ENCODE measurements at places on chromosomes 5 and 9.

DNA sequence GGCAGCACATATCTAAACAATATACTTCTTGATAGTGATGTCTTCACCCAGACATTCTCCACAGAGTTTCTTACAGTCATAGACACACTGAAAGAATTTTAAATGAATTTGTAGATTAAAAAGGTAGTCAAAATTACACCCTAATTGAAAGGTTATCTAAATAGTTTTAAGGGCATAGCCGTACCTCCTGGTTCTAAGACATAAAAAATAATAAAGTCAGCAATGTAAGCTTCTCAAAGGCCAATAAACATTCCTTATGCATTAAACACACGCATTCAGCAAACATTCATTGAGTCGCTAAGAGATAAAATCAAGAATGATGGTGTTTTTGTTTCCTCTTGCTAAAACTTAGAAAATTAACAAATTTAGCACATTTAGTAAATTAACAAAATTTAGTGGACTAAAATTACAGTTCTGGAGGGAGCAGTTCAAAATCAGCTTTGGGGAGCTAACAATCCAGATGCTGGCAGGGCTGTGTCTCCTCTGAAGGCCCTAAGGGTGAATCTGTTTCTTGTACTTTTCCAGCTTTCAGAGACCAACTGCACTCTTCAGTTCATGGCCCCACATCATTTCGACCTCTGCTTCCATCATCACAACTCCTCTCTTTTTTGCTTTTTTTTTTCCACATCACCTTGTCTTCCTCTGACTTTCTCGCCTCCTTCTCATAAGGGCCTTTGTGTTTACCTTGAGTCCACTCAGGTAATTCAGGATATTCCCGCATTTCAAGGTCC, 516.5 kb downstream of the DNAH5 start:
- H3K36me3 ChIP-seq = no peaks in the 10 kb centered on the region
- H3K27ac ChIP-seq = peak overlapping the region; percentile 52
- DNase-seq = peak; percentile 88
- H3K4me3 ChIP-seq = peak overlapping the region; percentile 10

DNA sequence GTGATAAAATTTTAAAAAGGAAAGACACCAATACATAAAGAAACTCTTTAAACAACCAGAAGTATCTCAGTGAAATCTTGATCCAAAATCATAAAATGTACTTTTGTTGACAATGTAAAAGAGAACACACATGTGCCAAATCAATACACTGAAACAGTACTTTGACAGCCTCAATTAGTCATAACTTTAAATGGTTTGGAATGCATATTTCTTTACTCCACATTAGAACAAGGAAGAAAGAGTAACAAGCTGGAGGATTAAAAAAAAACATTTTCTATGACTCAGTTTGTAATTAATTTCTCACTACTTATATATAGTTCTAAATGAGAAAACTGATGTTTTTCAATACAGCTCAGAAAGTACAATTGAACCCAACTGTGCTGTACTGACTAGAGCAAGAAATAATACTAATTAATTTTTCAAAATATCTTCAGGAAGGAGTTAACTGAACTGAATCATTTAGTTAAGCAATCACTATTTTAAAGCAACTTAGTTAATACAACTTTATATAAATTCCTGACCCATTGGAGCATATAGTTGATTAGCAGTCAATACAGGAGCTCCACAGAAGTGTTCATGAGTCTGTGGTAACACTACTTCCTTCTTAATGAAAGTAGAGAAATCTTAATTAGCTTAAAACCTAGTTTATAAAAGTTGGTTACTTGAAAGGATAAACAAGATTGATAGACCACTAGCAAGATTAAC, 101.0 kb downstream of the NR3C1 start:
- peak; percentile 26 for DNase-seq
- no peak overlapping the region for H3K27ac ChIP-seq
- peaks cover 9% of the 10 kb centered on the region for H3K4me1 ChIP-seq
- H3K36me3 ChIP-seq = peaks cover 9% of the 10 kb centered on the region
- no peaks in the 10 kb centered on the region for H3K27me3 ChIP-seq

- peaks cover 41% of the 10 kb centered on the region for H3K36me3 ChIP-seq
- no peak overlapping the region for H3K4me3 ChIP-seq
- H3K27ac ChIP-seq = peak overlapping the region; percentile 70
- no peaks in the 10 kb centered on the region for H3K27me3 ChIP-seq
- H3K4me1 ChIP-seq = peaks cover 78% of the 10 kb centered on the region
These were observed 96.1 kb downstream of the ZNF462 start for GRCh38 chr9:106958955-106959657.

DNA sequence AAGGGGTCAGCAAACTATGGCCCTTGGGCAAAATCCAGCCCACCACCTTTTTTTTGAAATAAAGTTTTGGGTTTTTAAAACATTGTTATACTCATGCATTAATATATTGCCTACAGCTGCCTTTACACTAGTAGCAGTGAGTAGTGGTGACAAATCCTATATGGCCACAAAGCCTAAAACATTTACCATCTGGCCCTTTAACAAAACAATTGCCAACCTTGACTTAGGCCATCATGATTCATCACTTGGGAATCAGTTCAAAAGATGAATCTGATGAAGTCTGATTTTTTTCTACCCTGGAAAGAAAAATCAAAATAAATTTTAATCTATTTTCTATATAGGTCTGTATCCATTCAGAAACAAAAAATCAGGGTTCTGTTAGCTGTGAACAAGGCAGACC, 484.9 kb downstream of the BNC2 start:
- H3K36me3 ChIP-seq = no peaks in the 10 kb centered on the region
- no peak overlapping the region for H3K4me3 ChIP-seq
- H3K27ac ChIP-seq = peak overlapping the region; percentile 31
- H3K27me3 ChIP-seq = no peaks in the 10 kb centered on the region
- peaks cover 11% of the 10 kb centered on the region for H3K4me1 ChIP-seq
- peak; percentile 87 for DNase-seq

DNA sequence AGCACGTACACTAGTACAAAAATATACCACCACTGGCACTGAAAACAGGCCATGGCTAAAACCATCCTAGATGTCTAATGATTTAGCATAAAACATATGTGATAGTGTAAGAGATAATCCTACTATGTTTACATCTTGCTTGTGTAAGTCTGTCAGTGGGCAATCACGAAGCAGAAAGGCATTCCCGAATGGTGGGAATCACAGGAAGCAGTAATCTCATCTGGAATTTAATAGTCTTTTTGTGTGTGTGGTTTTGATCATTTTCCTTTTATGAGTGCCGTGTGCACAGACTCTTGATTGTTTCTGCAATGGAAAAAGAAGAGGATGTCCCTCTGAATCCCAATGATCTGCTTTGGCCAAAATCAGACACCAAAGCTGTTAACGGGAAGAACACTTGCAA, 200.5 kb downstream of the EBF1 start:
- DNase-seq = no peak
- no peak overlapping the region for H3K4me3 ChIP-seq
- H3K27ac ChIP-seq = no peak overlapping the region
- H3K27me3 ChIP-seq = no peaks in the 10 kb centered on the region

DNA sequence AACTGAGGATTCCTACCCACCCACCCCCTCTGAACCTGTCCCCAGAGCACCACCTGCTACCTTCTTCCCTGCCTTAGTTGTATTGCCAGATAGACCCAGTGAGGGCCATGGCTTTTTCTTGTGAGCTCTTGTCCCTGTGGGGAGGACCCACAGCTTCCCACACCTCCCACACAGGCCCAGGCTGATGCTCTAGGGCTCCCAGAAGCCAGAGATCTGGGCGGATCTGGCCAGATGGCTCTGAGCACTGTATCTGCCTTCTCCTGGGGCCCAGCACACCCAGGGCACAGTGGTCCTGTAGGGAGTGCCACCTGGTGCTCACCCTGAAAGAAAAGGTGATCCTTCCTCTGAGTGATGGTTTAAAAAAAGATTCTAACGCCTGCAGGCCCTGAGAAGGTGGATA, 131.7 kb downstream of the DAB2IP start:
- no peak overlapping the region for H3K4me3 ChIP-seq
- H3K27me3 ChIP-seq = no peaks in the 10 kb centered on the region
- DNase-seq = no peak

GRCh38 chr5:119302916-119303897, 52.6 kb upstream of the TNFAIP8 start:
- peak overlapping the region; percentile 19 for H3K4me3 ChIP-seq
- H3K27ac ChIP-seq = peak overlapping the region; percentile 67
- peaks cover 42% of the 10 kb centered on the region for H3K4me1 ChIP-seq
- no peaks in the 10 kb centered on the region for H3K27me3 ChIP-seq
- peak; percentile 85 for DNase-seq
- H3K36me3 ChIP-seq = no peaks in the 10 kb centered on the region

- H3K27ac ChIP-seq = no peak overlapping the region
- no peak for DNase-seq
- H3K4me3 ChIP-seq = no peak overlapping the region
- H3K36me3 ChIP-seq = no peaks in the 10 kb centered on the region
- H3K4me1 ChIP-seq = peaks cover 13% of the 10 kb centered on the region
- 0 out of 2 replicates have a peak, but pooled peaks cover 8% of the 10 kb centered on the region for H3K27me3 ChIP-seq
These were observed 39.6 kb upstream of the CEP72 start for GRCh38 chr5:572398-573019.

DNA sequence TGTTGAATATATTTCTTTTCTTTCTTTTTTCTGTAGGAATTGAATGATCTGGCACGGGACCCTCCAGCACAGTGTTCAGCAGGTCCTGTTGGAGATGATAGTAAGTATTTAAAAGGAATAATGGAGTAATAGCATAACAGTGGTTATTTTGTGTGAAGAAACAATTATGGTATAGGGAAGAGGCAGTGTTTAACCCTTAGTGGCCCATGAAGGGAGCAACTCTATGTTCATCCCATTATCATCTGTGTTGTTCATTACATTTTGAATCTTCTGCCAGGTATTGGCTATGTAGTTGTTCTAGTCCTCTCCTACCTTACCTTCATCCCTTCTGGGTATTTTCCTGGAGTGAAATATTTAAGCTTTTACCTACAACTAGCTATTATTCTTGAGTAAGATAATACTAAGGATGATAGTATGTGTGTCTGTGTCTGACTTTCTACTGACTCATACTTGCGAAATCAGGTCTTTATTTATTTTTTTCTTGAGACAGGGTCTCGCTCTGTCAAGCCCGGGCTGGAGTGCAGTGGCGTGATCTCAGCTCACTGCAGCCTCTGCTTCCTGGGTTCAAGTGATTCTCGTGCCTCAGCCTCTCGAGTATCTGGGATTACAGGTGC, 39.3 kb downstream of the UBE2D2 start:
- no peaks in the 10 kb centered on the region for H3K27me3 ChIP-seq
- no peak overlapping the region for H3K27ac ChIP-seq
- H3K4me1 ChIP-seq = peaks cover 14% of the 10 kb centered on the region
- no peak overlapping the region for H3K4me3 ChIP-seq

- DNase-seq = no peak
- H3K4me1 ChIP-seq = peaks cover 30% of the 10 kb centered on the region
- H3K4me3 ChIP-seq = no peak overlapping the region
- no peaks in the 10 kb centered on the region for H3K27me3 ChIP-seq
- H3K36me3 ChIP-seq = no peaks in the 10 kb centered on the region
These were observed 60.5 kb downstream of the PTCD2 start for GRCh38 chr5:72380492-72381274.

DNA sequence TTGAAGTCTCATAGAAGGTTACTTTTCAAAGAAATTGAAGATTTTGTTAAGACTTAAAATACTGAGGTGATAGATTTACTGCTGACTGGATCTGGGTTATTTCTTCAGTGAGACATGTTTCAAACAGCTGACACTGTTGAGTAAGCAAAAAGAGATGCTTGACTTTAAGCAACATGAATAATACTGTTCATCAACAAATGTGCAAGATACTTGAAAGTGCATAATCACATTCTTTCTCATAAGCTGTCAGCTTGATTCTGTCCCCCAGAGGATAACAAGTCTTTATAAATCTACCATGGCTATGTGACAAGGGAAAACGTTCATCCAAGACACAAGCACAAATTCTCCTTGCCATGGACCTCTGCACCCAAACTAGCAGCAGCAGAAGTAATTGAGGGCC, 260.1 kb upstream of the CDH18 start:
- H3K27me3 ChIP-seq = no peaks in the 10 kb centered on the region
- no peak overlapping the region for H3K4me3 ChIP-seq
- no peak overlapping the region for H3K27ac ChIP-seq
- H3K36me3 ChIP-seq = no peaks in the 10 kb centered on the region

DNA sequence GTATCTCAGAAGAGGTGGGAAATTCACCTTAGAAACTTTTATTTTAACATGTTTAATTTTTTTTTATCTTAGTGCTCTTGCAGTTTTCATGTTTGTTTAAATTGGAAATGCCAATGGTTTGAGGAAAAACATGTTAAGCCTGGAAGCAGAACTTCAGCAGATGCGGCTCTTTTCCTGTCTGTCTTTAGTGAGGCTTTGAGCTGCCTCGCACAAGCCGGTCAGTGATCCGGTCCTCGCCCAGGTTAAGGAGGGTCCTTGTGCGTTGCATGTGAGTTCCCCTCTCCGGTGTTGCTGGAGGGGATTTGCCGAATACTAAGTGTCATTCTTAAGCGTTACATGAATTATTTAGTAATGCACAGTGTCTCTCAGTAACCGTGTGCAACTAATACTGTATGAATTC, 9.4 kb upstream of the PLEKHG4B start:
- H3K4me3 ChIP-seq = no peak overlapping the region
- no peaks in the 10 kb centered on the region for H3K36me3 ChIP-seq
- no peak overlapping the region for H3K27ac ChIP-seq
- H3K4me1 ChIP-seq = no peaks in the 10 kb centered on the region
- peaks cover 9% of the 10 kb centered on the region for H3K27me3 ChIP-seq

- no peaks in the 10 kb centered on the region for H3K27me3 ChIP-seq
- no peaks in the 10 kb centered on the region for H3K4me1 ChIP-seq
- H3K4me3 ChIP-seq = peak overlapping the region; percentile 79
These were observed 2.0 kb upstream of the GCNT4 start for GRCh38 chr5:75054134-75054930.

GRCh38 chr9:14310311-14310710, 3.6 kb downstream of the NFIB start:
- peak overlapping the region; percentile 93 for H3K4me3 ChIP-seq
- H3K27ac ChIP-seq = no peak overlapping the region
- DNase-seq = no peak
- H3K4me1 ChIP-seq = peaks cover 20% of the 10 kb centered on the region
- no peaks in the 10 kb centered on the region for H3K27me3 ChIP-seq
- H3K36me3 ChIP-seq = peaks cover 16% of the 10 kb centered on the region

DNA sequence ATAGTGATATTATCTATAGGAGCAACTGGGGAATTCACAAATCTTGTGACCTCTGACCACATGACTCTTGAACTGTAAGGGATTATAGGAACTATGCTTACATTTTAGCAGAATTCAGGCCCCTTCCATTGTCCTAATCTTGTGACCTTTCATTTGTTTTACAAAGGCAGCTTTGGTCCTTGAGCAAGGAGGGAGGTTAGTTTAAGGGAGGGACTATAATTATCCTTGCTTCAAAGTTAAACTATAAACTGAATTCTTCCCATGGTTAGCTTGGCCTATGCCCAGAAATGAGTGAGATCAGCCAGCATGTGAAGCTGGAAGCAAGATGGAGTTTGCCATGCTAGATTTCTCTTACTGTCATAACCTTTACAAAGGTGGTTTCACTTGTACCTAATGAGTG, 51.2 kb downstream of the TARS1 start:
- no peak overlapping the region for H3K27ac ChIP-seq
- H3K36me3 ChIP-seq = no peaks in the 10 kb centered on the region
- H3K4me3 ChIP-seq = no peak overlapping the region
- no peak for DNase-seq
- no peaks in the 10 kb centered on the region for H3K4me1 ChIP-seq
- H3K27me3 ChIP-seq = no peaks in the 10 kb centered on the region

Data from PC-3 (cell line).